Stimulated activated CD4-positive, alpha-beta T cell treated with anti-CD3 and anti-CD28 coated beads, Interleukin-1b, Interleukin-23, amount 100 ng/mL, for 1 hour (primary cell): ENCODE measurements at places on chromosomes 2 and 18.

- DNase-seq = no peak
These were observed 146.4 kb downstream of the SH3RF3 start for GRCh38 chr2:109275120-109276012.

GRCh38 chr2:238790126-238790832, 57.6 kb upstream of the TWIST2 start:
- no peak for DNase-seq

- no peak for DNase-seq
These were observed 75.4 kb downstream of the EPB41L3 start for GRCh38 chr18:5468394-5468793.

- DNase-seq = no peak
These were observed 148.8 kb upstream of the CDH19 start for GRCh38 chr18:66752733-66753132.

- DNase-seq = no peak
These were observed 32.0 kb downstream of the SLC14A1 start for GRCh38 chr18:45755934-45756333.

- DNase-seq = peak; percentile 41
These were observed 36.8 kb downstream of the MOGAT1 start for GRCh38 chr2:222708274-222708710.
